ENCODE measurements at places on chromosomes 2 and 18.

- DNase-seq: no peak
These were observed 43.3 kb upstream of the LGALSL start for GRCh38 chr2:64410671-64411070.

DNA sequence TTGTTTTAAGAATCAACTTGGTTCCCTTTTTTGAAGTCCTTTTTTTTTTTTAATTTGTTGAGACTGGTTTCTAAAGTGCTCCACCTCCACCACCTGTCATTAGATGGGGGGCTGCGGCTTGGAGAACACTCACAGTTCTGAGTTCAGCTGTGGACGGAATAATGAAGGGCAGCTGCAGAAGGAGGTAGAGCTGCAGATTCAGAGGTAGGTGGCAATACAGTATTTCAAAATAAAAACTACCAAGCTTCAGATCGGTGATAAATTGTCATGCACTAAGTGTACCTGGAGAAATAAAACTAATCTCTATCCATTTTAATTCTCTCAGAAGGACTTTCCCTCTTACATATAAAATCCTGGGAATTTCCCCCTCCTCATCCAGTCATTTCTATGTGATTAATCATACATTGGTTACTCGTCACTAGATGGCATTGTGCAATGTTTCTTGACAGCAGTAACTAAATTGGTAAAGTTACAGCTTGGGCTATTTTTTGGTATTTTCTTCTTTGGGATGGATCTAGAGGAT is 81.1 kb upstream of the SLC39A10 start:
- peak; percentile 34 for DNase-seq

GRCh38 chr2:12207491-12207890 is 461.1 kb downstream of the LPIN1 start:
- no peak for DNase-seq

DNA sequence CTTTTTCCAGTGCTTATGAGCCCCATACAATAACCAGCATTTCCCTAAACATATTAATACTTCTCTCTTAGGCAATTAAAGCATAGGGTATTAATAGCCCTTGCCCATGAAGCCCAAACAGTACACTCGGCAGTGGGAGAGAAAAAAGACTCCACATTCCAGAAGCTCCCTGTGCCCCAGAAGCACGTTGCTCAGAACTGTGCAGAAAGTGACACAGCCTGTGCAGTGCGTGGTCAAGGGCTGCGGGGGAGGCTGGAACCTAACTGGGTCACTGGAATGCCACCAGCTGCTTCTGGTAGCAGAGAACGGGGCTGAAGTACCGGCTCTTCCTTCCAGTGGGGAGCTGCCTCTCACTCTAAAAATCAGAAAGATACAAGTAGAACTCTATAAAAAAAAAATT is 32.7 kb downstream of the EIPR1 start:
- DNase-seq: no peak

- peak; percentile 1 for DNase-seq
These were observed 5.5 kb downstream of the CYB5A start for GRCh38 chr18:74286106-74286855.

DNA sequence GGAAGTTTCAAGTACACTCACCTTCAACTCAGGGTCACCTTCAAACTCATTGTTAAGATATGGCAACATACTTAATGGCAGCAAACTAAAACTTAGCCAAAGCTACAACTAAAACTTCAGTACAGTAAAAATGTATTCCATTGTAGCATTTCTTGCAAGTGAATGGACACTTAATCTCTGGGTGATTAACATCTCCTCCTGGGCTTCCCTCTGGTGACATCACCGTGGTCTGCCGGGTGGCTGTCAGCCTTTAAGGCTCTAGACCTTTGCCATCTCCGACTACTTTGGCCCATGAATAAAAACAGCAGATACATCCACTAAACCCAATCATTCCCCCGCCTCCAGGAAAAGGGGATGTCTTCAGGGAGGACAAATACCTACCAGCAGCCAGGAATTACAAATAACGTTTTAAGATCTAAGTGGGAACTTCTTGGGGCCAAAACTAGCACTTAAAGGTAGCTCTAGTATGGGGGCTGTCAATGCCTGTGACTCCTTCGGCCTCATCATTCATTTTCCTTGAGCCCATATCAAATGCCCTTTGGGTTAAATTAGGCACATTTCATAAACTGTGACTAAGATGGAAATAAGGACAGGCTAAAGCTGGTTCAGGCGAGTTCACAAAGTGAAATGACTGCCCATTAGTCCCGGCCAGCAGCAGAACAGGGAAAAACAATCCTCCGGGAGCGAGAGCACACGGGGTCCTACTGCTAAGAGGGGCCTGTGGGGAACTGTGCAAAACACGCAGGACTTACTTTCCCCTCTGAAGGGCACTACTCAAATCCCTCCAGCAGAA is 1.1 kb downstream of the TFCP2L1 start:
- no peak for DNase-seq

DNA sequence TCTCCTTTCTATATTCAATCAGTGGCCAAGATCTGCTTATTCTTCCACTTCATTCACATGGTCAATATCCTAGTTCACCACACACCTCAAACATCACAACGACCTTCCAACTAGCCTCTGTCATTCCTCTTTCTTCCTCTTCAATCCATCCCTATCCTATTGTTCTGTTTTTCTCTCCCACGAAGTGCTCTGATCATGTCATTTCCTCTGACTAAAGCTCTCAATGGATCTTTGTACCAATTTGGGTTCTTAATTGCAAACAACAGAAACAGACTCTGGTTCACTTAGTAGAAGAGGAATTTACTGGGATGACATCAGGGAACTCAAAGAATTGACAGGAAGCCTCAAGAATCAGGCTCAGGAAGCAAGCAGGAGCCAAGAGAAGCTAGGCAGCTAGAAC is 23.5 kb downstream of the WNT10A start:
- no peak for DNase-seq

DNA sequence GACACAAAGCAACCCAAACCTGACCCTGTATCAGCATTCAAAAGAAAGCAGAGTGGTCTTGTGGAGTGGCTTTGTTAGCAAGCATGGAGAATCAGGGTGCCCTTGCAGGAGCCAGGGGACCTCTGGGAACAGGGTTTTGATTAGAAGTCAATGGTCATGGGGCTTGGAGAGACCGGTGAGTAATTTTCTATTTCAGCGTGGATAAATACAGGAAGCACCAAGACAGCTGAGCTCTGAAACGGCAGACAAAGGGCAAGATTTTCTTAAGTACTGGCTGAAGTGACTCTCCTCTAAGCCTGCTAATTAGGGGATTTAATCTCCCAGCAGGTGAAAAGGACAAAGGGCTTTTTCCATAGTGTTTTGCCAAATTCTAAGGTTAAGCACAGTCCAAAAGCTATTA is 78.0 kb upstream of the GAREM1 start:
- no peak for DNase-seq

DNA sequence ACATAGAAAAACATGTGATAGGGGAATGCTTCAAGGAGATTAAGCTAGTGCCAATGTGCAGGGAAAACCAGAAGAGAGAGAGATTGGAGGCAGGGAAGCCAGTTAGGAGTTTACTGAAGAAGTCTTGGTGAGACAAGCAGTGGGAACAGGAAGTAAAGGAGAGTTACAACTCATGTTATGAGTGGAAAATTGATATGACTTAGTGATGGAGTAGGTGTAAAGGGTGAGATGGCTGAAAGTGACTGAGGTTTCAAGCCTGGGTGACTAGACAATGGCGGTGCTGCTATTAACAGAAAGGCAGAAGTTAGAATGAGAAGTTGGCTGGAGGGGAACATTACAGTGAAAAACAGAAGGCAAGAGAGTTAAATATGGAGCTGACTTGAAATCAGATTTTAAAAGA is 16.5 kb downstream of the DOK1 start:
- peak; percentile 73 for DNase-seq

DNA sequence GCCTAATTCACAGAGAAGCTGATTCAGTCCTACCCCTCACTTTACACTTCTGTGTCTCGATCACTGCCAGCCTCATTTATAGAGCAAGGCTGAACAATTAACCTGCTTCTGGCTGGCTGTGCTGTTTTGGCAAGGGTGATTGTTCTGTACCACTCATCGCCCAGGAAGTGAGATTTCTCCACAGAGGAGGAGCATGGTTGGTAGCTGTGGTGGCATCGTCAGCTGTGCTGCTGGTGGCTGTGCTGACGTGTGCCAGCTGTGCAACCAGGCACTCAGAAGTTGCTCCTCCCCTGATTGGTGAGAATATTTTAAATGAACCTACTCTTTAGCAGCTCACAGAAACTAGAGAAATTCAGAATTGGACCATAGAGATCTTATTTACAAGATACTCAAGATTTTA is 158.3 kb downstream of the EML6 start:
- no peak for DNase-seq

- no peak for DNase-seq
These were observed 1432.2 kb upstream of the ACVR2A start for GRCh38 chr2:146412625-146413024.

GRCh38 chr18:5625076-5625475 is 81.3 kb upstream of the EPB41L3 start:
- no peak for DNase-seq

GRCh38 chr2:59754011-59754735 is 799.3 kb downstream of the BCL11A start:
- no peak for DNase-seq

GRCh38 chr18:41771973-41772372 is 183.1 kb upstream of the PIK3C3 start:
- no peak for DNase-seq
